ENCODE measurements at places on chromosomes 4 and X.

- DNase-seq, result peak; percentile 35
Measured at GRCh38 chrX:52082578-52082977, 13.6 kb upstream of the MAGED4B start.

DNA sequence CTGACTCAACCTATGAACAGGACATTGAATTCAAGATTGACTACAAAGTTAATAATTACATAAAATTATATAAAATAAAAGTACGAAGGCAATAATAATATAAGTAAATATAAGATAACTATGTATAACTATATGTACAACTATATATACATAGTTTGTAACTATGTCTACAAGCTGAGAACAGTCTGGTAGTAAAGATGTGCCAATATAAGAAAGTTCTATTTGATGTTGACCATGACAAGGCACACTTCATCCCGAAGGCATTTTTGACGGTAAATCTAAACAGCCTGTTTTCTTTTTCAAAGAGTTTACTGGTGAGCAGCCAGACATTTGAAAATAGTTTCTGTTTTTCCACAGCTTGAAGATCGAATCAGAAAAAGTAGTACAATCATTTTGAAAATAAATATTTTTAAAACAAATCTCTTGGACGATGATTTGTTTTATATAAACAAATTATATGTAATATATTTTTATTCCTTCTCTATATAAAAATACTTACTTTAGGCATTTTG is 112.9 kb downstream of the CEP44 start:
- no peak for DNase-seq

DNA sequence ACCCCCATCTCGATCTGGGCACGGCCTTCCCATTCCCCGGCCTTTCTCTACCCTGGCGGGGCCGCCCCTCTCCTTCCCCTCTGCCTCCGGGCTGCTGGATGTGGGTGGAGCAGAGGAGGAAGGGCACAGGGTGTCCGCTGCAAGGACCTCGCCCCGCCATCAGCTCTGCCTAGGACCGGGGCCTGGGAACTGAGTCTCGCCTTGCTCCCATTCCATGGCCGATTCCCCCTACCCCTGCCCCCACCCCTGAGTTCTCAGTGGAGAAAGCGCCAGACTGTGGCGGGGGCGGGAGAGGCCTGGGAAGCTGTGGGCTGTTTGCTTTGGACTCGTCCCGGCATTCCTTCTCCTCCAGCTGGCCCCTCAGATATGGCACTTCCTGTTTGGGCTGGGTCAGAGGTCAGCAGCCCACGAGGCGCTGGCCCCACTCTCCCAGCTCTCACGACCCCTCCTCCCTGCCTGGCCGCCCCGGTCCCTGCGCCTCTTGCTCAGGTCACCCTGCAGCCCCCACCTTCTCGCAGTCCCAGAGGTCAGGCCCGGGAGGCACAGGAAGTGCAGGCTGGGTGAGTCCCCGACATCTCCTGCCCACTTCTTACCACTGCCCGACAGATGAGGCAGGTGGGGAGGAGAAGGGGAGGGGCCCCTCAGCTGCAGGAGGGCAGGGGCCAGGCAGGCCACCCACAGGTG is 6.4 kb upstream of the BGN start:
- DNase-seq, result peak; percentile 46

DNA sequence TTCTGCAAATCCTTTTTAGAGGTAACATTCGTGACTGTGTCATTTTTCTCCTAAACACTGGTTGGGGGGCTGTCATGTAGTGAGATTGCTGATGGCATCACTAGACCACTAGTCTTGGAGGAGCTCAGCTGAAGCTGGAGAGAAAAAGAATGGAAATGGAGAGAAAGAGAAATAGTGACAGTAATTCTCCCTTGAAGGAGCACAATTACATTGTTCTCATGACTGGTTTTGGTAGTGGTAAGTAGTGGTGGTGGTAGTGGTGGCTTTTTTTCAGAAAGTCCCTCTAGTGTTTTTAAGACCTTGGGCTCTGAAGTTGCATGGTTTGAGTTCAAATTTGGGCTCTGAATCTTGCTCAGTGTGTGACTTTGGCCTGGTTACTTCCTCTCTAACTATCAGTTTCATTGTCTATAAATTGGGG is 99.8 kb downstream of the LARP7 start:
- no peak for DNase-seq

- DNase-seq, result peak; percentile 7
Measured at GRCh38 chrX:141278306-141278705, 36.0 kb upstream of the SPANXC start.

DNA sequence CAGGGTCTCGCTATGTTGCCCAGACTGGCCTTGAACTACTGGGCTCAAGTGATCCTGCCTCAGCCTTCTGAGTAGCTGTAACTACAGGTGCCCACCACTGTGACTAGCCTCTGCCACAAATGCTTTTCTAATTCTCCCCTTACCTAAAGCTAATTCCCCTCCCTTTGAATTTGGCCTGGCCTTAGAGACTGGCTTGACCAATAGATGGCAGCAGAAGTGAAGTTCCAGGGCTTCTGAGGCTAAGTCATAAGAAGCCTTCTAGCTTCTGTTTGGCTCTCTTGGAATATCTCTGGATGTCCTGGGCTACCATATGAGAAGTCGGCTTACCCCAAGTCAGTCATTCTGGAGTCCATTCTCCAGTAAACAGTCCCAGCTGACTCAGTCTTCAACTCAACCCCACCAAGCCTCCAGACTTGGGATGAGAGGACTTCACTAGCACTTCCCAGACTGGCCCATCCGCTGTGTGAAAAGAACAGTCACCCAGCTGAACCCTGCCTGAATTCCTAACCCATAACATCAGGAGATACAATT is 61.0 kb downstream of the HPRT1 start:
- peak; percentile 73 for DNase-seq

- DNase-seq, result no peak
Measured at GRCh38 chr4:41883988-41884734, 51.1 kb upstream of the TMEM33 start.

- DNase-seq, result no peak
Measured at GRCh38 chr4:52071791-52072546, 20.9 kb downstream of the SPATA18 start.

- peak; percentile 99 for DNase-seq
Measured at GRCh38 chr4:19945979-19946380, 305.7 kb upstream of the SLIT2 start.

- no peak for DNase-seq
Measured at GRCh38 chrX:154791939-154792338, 13.3 kb downstream of the MPP1 start.

DNA sequence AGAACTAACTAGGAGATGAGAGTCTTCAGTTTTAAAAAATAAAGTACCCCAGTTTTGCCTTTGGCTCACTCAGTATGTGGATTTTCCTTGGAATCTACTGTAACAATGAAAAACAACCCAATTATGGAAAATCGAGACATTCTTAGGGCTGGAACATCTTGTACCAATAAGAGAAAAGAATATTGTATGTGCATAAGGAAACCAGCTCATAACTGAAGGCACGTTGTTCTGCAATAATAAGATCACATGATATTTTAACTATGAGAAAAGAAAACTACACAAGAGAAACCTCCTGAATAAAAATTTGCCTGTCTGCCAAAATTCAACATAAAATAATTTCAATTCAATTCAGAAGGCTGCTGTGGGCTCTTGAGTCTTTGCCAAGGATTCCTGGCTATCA is 261.8 kb upstream of the EDNRA start:
- no peak for DNase-seq

DNA sequence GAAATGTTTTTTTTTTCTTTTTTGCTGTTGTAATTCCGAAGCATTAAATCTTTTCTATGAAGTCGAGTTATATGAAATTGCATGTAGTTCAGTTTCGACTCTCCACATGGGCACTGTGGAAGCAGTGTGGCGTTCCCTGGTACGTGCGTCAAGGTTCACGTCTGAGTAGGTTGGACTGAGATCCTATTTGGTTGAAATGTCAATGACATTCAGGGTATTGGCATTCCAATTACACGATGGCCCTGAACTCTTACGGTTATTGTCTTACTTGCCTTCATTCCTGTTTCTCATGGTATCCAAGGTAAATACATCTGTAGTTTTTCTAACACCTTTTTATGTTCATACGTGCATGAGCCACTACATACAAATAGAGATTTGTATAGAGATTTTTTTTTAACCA is 128.8 kb downstream of the SORBS2 start:
- DNase-seq, result no peak

- no peak for DNase-seq
Measured at GRCh38 chr4:40458683-40459082, 123.5 kb downstream of the CHRNA9 start.

DNA sequence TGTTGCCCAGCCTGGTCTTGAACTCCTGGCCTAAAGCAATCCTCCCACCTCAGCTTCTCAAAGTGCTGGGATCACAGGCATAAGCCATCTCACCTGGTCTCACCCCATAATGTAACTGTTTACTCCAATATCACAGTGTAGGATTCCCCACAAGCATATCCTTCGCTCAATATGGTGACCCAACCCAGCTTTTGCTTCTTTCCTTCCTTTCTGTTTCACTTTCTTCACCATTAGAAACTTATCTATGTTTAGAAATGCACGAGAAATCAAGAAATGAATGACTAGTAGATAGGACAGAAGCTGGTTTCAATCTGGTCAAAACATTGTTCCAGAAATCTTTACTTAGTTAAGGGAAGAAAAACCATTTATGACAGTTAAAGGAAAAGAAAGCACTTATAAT is 18.9 kb downstream of the TSPAN5 start:
- no peak for DNase-seq

DNA sequence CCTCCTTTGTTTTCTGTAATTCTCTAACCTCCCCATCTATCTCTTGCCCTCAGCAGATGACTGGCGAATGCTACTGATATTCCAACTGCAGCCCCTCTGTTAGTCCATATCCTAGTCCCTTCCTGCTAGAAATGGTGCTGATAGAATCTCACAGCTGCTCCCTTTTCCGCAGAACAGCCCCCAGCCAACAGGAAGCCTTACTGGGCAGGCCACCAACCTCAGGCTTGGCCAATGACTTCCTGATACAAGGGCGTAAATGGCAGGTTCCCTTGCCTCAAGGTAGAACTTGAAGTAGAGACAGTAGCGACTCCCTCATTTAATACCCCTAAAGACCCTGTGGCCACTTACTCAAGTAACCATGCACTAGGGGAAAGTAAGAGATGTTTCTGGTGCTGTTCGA is 26.7 kb upstream of the SLC2A9 start:
- no peak for DNase-seq

DNA sequence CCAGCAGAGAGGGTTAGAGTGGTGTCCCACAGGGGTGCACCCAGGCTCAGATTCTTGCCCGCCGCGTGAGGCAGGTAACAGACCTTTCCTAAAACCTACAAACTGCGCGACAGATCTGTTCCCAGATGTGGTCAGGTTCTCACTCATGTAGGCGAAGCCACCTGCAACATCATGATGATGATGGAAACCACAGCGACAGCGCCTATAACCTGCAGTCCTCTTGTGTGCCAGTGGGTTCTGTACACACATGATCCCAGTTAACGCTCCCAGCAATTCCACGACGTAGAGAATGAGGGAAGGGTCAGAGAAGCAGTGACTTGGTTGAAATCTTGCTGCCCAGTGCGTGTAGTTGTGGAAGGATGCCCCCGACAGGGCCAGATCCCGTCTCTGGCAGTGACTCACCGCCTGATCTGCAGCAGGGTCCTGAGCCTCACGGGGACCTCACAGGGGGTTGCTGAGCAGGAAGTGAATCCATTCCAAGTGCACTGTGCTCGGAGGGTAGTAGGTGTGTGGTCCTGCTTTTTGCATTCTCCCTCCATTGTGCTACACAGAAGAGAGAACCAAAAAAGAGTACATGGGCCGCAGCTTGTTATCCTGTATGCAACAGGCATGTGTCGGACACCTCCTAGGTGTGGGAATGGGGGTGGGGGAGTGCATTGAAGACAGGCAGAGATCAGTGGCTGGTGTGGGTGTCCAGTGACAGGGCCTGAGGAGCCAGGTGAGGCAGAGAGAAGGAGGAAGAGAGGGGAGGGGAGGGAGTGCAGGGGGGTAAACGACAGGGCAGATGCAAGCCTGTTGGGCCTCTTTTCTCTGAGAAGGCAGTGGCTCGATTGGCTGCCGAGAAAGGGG is 66.6 kb downstream of the MTMR1 start:
- DNase-seq, result peak; percentile 21

- DNase-seq, result no peak
Measured at GRCh38 chrX:153992180-153992579, 19.6 kb downstream of the TMEM187 start.

- no peak for DNase-seq
Measured at GRCh38 chrX:122910697-122911096, 273.4 kb upstream of the GRIA3 start.

- DNase-seq, result no peak
Measured at GRCh38 chr4:74433541-74434172, 11.3 kb upstream of the AREG start.

Measured in astrocyte of the spinal cord (primary cell).